ENCODE measurements at places on chromosomes 7 and 10.

- DNase-seq = no peak
Observed at GRCh38 chr7:139600306-139600705, 76.8 kb downstream of the CLEC2L start.

DNA sequence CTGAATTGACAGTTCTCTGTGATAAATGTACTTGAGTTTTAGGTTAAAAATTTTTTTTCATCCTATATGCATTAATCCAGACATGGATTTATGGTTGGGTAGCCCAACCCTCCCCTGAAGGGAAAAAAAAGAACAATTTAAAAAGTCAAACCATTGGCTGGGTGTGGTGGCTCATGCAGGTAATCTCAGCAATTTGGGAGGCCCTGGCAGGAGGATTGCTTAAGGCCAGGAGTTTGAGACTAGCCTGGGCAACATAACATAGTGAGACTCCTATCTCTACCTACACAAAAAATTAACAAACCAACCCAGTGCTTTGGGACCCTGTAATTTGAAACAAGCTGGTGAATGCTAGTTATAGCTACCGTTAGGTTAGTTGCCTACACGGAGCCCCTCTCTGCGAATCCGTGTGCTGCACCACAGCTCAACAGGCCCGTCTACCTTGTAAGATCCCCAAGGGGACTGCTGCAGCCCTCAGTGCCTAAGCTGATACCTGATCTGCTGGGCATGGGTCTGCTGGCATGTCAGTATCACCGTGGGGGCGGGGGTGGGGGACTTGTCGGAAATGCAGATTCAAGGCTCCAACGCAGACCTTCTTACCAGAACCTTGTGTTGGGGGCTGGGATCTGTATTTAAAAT is 32.8 kb downstream of the TSPAN14 start:
- DNase-seq = no peak

DNA sequence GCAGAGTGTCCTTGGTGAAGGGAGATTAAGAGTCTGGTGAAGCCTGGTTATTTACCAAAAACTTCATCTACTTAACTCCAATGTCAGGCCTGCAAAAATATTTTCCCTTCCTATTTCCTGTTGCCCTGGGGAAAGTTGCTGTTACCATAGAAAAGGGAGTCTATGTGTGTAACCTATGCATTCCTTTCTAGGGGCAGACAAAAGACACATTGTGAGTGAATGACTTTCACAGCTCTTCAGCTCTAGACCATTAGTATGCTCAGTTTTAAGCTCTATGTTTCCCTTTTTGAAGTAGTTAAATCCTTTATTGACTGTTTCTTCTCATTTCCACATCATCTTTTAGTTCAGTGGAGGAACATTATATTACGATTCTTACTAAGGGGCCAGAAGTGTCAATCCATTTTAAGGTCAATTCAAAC is 45.6 kb upstream of the SGCE start:
- no peak for DNase-seq

DNA sequence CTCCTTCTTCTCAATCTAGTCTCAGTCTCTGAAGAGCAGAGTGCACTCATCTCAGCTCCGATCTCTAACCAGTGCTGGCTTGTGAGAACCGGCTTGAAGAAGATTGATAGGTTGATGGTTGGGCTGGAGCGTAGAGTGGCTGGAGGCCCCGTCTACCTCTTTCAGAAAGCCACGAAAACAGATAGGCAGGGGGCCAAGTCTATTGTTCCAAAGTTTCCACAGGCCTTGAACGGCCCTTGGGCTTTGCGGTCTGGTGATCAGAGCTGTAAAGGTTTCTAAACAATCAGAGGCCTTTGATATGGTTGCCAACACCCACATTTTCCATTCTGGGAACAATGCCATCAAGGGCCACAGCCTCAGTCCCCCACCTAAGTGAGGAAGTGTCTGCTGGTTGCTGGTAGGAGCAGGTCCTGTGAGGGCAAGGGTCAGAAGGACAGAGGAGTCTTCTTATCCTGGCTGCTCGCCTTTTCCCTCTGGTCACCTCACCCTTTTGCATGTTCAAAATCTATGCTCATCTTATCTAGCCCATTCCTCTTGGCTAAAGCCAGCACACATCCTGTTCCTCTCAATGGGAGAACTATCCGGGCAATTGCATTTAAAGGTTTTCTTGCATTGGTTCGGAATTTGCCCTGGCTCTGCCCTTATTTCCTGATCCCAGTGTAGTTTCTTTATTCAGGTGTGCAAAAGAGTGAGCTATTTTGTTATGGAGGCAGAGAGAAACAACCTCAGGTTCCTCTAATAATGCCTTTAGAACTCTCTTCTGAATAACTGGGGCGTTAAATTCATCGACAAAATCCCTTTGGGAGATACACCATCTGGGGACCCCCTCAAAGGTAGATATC is 70.3 kb upstream of the KMT2E start:
- DNase-seq = peak; percentile 95

GRCh38 chr10:35480142-35480541 is 125.0 kb upstream of the GJD4 start:
- no peak for DNase-seq

DNA sequence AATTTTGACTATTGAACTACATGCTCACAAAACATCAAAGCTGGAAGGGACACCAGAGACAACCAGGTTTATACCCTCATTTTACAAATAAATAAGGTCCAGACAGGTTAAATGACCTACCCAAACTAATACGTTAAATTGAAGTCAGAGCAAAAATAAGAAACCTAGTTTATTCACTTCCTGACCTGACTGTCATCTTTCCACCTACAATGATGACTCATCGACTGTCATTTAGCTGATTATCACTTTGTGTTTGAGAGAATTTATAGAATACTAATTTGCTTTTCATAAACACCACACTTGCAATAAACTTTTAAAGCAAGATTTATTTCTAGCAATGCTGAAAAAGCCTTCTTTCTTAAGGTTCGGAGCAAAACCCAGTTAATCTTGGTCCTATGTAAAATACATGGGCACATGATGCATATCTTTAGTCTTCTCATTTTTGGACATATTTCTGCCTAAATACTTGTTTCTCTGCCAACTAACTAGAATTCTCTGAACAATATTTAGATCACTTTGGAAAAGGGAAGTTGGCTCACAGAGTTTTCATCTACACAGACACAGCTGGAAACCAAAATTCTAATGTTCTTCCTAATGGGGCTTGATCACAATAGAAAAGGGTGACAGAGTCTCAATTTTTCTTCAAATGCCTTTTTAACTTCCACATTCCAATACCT is 16.7 kb upstream of the LRRN3 start:
- no peak for DNase-seq

DNA sequence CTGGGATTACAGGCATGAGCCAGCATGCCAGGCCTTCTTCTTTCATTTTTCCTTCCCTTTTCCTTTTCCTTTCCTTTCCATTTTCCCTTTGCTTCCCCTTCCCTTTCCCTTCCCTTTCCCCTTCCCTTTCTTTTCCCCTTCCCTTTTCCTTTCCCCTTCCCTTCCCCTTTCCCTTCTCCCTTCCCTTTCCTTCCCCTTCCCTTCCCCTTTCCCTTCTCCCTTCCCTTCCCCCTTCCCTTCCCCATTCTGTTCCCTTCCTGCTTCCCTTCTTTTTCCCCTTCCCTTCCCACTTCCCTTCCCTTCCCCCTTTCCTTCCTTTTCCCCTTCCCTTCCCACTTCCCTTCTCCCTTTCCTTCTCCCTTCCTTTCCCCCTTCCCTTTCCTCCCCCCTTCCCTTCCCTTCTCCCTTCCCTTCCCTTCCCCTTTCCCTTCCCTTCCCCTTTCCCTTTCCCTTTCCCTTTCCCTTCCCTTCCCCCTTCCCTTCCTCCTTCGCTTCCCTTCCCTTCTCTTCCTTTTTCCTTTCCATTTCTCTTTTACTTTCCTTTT is 712.2 kb upstream of the POM121L12 start:
- DNase-seq = no peak

DNA sequence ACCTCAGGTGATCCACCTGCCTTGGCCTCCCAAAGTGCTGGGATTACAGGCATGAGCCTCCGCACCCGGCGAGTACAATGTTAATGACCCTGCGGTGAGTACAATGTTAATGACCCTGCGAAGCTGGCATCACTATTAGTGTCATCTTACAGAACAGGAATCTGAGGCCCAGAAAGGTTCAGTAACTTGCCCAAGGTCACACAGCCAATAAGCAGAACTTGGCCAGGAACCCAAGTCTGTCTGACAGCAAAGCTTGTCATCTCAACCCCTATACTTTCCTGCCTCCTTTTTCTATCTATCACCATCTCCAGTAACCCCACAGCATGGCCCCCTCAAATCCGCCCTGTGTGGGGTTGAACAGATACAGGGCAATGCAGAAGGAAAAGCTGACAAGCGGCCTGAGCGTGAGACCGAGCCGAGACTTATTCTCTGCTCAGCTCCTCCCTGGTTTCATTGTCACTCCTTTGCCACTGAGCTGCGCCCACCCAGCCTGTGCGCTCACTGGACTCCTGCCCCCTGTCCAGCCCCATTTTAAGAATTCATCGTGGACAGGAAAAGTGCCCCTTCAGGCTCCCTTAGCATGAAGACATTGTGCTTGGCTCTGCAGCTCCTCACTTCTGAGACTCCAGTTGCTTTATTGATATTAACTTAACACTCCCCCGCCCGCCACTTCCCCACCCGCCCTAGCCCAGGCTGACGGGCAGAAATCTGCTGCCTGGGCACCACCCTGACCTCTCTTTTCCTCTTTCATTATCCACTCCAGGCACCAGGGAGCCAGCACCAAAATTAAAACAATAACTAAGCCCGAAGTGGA is 58.1 kb upstream of the LBX1 start:
- no peak for DNase-seq

GRCh38 chr10:20957744-20958143 is 60.6 kb upstream of the NEBL start:
- DNase-seq = no peak

DNA sequence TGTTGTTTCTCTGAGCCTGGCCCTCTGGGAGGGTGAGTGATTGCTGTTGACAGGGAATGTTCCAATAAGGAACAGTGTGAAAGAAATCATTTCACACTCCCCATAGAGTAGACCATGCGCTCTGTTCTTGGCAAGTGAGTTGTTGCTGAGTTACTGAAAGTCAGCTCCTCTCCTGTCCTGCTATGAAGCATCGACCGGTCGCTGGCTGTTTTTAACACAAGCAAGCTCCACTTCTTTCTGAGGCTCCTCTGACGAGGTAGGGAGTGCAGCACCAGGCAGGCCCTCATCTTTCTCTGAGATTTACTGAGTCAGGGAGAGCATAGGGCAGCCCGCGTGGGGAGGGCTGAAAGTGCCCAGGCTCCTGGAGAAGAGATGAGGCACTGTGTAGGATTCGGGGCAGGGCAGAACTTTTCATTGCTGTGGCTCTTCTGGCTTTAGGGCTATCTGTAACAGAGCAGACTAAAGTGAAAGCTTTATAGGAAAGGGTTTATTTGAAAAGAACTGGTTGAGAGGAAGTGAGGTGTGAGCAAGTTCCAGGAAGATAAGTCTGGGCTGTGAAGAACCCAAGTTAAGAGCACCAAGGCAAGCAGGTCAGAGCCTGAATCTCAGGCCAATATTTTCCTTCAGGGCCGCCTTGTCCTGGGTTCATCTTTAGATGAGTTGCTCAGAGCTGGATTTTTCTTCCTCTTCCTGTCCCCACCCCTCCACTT is 332.2 kb downstream of the CCSER2 start:
- no peak for DNase-seq

DNA sequence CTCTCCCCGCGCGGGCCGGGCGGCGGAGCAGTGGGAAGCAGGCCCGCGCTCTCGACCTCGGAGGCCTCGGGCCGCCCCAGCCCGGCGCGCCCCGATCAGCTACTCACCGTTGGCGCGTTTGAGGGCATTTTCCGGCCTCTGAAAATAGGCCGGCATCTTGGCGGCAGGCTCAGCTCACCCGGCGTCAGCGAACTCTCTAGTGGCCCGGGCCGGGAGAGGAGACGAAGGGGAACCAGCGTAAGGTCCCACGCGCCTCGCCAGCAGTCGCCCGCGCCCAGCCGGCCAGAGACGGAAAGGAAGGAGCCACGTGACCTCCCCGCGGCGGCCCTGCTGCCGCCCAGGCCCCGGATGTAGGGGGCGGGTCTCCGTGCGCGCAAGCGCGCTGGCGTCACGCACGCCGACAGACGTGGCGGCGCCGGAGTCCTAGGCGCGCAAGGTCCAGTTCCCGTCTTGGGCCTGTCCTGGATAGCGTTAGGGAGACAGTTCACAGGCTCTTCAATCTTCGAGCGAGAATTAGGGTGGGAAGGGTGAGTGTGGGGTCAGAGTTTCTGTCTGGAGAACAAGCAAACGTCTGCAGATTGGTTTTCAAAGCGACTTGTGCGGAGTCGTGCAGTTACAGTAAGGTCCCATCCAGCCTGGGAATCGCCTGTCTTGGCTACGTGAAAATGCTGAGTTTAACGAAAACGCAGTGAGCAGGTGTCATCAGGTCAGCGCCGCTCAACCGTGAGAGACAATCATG is at the start of gene EIF3A:
TSS of gene EIF3A (minus strand) at position 297 of the 739 bp plus-strand sequence. CDS start at position 156, 141 bp downstream.
- DNase-seq = peak; percentile 95

DNA sequence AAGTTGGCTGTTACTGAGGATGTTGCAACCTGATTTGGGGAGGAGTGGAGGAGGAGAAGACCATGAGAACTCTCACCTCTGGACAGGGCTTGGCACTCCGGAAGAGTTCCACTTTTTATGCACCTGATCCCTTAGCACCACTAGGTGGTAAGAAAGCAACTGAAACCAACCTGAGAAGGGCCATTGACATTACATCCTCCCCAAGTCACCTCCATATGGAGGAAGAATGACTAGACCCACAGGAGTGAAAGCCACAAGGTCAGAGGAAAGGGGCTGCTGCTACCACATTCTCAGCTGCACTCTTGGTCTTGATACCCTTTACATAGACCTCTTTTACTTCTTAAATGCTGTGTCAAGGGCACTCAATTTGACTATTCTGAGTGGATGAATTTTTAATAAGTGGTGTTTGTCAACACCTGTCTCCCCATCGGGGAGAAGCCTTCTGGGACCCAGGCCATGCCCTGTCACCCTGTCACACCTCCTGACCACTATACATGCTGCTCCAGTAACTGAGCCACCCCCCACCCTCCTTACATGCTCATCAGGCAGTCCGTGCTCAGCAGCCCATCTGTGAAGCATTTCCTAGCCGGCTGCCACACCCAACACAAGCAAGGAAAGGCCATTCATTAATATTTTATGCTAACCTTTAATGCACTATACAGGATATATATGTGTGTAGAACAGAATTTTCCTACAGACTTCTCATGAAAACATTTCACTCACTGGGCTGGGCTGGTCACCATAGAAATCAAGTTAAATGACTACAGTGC is 362.9 kb downstream of the GFRA1 start:
- peak; percentile 75 for DNase-seq

DNA sequence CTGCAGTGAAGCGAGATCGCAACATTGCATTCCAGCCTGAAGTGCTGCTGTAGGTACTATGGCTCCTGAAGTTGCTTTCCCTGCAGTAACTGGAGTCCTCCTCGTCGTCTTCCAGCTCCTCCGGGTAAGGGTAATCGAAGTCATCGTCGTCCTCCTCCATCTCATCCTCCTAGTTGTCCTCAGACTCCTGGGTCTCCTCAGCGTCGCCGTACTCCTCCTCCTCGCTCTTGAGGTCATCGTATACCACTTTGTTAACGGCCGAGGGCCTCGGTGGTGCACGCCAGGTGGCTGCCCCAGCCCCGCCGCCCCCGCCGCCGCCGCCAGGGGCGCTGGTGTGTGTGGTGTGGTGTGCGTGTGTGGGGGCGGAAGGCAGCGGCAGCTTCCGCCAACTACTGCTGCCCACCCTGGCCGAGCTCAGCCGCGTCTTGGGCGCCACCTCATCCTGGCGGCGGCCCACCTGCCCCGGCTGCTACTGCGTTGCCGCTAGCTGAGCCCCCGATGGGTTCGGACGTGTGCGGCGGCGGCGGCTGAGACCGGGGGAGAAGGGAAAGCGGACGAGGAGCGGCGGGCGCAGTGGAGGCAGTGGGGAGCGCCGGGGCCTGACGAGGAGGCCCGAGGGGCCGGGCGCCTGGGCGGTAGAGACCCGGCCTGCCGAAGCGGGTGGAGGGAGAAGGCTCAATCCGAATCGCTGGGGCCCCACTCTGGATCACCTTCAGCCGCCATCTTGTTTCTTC is 11.8 kb upstream of the ACBD5 start:
- peak; percentile 46 for DNase-seq
